Foreskin melanocyte (primary cell): ENCODE measurements at places on chromosomes 4 and X.

DNA sequence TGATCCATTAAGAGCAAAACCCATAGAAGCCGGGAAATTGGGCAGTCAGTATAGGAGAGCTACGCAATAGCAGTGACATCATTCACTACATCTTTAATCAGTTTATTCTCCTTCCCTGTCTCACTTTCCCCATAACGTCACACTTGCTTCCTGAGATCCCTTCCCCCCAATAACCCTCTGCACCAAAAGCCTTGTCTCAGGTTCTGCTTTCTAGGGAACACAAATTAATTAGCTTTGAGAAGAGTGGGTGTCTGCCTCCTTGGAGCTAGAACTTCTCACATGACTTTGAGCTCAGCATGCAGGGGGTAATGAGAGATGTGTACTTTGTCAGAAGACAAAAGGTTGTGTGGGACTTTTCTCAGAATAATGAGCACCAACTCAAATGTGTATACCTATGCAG lies 128.3 kb upstream of the MAOA start:
- no peak for DNase-seq

- no peak for DNase-seq
Observed at GRCh38 chr4:149005191-149005590, 563.0 kb upstream of the NR3C2 start.

- no peak for DNase-seq
Observed at GRCh38 chrX:12304261-12304660, 166.0 kb downstream of the FRMPD4 start.

- DNase-seq = peak; percentile 55
Observed at GRCh38 chrX:153947009-153947769, 2.7 kb upstream of the RENBP start.

- DNase-seq = no peak
Observed at GRCh38 chr4:11817088-11817487, 388.4 kb upstream of the HS3ST1 start.

- DNase-seq = no peak
Observed at GRCh38 chr4:6017030-6017429, 1.2 kb downstream of the C4orf50 start.

- DNase-seq = no peak
Observed at GRCh38 chr4:94036964-94037363, 170.7 kb upstream of the SMARCAD1 start.

- no peak for DNase-seq
Observed at GRCh38 chr4:21454201-21454600, 494.4 kb downstream of the KCNIP4 start.

DNA sequence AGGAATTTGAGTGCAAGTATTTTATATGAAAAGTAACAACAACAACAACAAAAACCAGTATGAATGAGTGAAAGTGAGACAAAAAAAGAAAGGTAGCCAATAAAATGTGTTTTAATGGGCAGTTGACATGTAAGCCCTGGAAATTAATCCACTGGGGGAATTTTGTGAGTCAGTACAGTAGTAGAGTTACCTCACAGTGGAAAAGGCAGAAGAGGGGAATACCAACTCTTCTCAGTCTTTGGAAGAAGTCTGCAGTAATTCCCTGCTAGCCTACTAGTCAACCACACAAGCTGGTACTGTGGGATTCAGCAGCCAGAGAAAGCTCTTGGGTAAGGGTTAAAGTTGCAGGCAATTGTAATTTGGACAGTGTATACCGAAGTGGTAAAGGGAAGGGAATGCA lies 76.3 kb upstream of the IL15 start:
- DNase-seq = no peak

DNA sequence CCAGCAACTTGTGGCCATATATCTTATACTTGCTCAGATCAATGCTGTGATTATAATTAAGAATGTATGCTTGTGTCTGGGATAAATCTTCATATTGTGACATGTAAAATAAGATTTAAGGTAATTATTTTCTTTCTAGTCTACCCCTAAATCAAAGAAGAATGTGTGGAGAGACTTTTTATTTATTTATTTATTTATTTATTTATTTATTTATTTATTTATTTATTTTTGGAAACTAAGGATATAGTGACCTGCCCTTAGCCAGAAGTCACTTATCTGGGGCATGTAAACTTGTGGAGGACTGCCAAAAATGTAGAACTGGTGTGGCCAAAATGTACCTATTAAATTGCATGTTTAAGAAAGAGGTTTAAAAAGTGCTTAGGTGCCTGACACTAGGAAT lies 144.3 kb downstream of the BEND2 start:
- no peak for DNase-seq

GRCh38 chr4:177283167-177283566 lies 26.5 kb upstream of the NEIL3 start:
- no peak for DNase-seq

- DNase-seq = no peak
Observed at GRCh38 chrX:151570561-151570960, 7.1 kb downstream of the PASD1 start.

DNA sequence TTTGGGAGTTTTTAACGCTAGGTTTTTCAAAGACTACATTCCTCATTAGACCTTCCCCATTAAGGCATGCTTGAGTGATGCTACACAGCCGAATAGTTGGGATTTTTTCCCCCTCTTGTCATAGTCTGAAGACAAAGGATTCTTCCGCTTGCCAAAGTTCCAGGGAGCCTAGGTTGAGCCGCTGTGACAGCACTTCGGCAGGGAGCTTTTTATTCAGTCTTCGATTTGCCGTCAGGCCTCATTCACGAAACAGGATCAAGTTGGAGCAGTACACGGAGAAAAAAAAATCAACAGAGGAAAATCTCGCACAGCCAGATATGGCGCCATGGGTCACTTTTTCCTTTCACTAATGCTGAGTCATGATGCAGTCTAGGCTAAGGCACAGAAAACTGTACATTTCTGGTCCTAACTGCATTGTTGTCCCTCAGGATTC lies 24.3 kb downstream of the SHROOM3 start:
- no peak for DNase-seq

DNA sequence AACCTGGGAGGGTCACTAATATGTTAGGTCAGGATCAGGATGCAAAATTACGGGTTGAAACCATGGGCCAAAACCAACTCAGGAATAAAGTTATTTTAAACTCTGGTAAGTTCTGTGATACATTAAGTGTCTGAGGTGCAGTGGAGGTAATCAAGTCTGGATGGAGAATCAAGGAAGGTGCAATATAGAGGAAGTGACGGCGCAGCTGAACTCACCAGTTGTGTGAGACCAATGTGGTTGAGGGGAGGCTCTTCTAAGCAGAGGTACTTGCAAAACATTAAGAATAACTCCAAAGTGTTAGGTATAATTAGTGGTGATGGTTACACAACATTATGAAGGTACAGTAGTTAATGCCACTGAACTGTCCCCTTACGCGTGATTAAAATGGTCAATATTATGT lies 19.7 kb downstream of the GAB3 start:
- no peak for DNase-seq

DNA sequence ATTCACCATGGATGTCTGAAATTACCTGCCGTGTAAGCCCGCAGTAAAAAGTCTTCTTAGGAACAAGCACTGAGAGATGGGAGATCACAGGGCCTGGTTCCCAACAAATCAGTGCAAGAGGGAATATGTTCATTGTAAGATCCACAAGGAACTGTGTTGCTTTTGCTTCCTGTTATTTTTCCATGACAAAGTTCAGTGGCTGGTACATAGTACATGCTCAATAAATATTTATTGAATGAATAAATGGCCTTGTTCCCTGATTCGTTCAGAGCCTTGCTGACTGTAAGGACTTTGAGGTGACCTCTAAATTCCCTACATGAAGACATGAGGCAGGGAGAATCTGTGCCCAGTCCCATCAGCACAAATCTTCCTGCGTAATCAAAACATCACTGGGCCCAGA lies 7.4 kb downstream of the TMEM31 start:
- DNase-seq = no peak

- DNase-seq = no peak
Observed at GRCh38 chrX:70038951-70039350, 10.8 kb downstream of the AWAT2 start.

- no peak for DNase-seq
Observed at GRCh38 chrX:5155301-5155700, 1073.4 kb downstream of the NLGN4X start.

DNA sequence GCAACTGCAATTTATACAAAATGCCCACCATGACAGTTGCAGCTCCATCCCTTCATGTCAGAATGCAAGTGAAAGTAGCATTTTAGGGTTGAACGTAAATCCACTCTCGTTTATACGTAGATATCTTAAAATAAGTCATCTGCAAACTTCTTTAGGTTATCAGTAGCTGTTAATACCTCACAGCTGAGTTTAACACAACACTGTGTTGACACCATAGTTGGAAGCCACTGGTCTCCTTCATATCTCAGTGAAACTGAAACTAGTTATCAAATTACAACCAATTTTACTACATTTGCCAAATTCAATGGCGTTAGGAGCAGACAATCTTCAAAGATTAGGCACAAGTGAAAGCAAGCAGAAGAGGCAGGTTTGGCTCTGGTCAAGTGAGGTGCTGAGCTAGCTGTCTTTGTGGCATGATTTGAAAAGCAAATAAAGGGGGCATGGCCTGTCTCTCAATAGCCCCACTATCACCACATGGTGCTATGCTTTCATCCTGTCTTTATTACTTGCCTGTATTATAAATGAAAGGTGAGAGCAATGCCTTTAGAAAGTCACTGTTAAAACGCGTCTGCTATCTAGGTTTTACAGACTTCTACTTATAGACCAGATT lies 12.3 kb downstream of the PPP3CA start:
- DNase-seq = no peak

DNA sequence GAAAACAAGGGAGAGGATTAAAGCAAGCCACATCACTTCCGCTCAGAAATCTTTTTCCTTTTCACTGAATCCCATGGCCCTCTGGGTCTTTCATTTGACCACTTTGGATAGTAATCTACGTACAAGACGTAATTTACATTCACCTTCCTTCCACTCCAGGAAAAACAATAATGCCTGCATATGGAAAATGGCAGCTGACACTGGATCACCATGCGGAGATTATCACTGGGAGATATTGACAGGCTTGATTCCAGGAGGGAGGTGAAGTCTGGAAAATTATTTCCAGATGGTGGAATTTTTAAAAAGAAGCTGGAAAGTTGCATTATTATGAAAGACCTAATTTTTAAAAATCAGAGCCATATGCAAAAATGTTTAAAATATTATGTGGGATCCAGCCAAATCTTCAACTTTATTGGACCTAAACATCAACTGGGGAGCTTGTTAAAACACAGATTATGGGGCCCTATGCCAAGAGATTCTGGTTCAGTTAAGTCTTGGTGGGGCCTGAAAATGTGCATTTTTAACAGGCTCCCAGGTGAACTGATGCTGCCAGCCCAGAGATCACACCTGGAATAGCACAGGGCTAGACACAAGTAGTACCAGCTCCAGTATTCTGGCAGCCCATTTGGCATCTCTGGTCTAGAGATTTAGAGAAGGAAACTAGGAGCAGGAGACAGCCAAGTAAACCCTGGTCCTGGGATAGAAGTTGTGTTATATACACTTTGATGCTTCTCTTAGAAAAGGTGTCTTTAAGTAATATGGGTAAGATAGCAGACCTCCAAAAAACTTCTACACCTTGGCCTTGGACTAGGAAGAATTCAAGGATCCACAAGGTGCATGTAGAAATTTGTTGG lies 290.3 kb upstream of the LDB2 start:
- DNase-seq = no peak

GRCh38 chrX:104427073-104427472 lies 138.9 kb upstream of the IL1RAPL2 start:
- DNase-seq = no peak

DNA sequence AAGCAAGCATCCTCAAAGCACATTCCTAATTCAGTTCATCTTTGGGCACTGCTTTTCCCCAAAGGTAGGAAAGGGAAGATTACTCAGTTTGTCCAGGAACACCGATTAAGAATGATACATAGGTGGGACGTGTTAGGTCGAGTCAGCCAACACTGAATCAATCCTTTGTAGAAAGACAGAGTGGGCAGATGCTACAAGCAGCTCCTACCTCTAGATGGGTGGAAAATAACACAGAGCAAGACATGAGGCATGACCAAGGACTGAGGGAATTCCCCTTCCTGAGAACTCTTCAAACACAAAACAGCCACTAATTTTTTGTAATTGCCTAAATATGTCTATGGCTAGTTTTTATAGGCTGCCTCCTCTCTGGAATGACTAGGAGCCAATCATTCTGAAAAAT lies 331.7 kb downstream of the HNRNPD start:
- no peak for DNase-seq

DNA sequence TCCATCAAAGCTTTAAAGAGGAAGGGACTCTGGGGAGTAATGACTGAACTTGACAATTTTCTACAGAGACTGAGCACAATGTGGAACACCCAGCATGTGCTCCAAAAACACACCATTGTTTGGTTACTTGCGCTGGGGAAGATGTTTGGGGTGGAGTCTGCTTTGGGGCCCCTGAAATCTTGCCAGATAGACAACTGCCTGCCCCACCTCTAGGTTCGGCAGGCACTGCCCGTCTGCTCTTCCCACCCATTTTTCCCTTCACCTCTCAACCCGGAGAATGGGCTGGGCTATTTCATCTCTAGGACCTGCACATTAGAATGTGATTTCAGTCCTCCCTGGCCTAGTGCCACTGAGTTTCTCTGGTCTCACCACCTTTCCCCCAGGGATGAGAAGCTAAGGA lies 41.9 kb downstream of the TSC22D3 start:
- no peak for DNase-seq

- peak; percentile 63 for DNase-seq
Observed at GRCh38 chrX:1246816-1247215, 21.8 kb upstream of the CSF2RA start.

DNA sequence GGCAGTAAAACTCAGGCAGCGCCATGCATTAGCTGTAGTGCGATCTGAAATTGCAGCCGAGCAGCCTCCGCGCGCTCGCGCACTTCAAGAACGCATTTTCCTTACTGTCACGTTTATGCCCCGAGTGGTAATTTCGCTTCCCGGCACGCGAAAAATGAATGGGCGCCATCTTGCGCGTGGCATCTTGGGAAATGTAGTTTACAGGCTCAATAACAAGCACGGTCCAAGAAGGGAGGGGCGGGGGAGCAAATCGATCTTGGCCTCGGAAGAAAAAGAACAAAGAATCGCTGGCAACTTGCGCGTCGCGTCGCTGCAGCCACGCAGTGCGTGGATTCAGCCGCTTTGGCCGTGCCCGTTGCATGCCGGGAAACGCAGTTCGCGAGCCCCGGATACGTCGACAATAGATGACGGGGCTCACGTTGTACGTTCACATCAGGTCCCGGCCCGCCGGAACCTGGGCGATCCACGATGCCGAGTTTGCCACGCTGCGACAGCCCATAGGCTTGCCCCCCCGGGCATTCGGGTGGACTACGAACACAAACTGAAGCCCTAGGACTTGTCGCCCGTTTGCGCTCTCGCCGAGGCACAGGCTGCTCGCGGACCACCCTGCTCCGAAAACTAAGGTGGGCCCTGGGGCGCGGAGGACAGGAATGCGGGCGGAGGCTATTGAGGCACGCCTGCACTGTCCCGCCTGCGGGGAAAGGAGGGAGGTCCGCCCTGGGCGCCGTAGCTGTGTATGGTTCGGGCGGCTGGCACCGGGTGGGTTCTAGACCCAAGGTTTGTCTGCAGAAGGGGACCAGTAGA lies at the start of gene FTSJ1:
FTSJ1 (plus strand) TSS at position 426 of the 804 bp plus-strand sequence. CDS start 1,849 bp downstream, outside the sequence.
- DNase-seq = peak; percentile 92

DNA sequence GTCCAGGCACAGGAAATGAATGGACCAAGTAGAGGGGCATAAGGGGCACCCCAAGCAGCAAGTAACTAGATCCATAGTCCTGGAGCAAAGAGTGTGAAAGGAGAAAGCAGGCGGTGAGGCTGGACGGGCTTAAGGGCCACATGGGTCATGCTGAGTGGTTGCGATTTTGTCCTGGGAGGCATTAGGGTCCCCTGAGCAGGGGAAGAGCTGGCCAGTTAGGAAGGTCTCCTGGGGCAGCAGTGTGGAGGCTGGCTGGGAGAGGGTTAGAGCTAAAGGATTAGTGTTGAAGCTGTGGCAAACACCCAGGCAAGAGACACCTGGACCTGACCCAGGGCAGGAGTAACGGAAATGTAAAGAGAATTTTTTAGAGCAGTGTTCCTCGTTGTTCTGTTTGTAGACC lies 26.5 kb downstream of the MYOZ2 start:
- no peak for DNase-seq
